ENCODE measurements at places on chromosomes 3 and 15.

DNA sequence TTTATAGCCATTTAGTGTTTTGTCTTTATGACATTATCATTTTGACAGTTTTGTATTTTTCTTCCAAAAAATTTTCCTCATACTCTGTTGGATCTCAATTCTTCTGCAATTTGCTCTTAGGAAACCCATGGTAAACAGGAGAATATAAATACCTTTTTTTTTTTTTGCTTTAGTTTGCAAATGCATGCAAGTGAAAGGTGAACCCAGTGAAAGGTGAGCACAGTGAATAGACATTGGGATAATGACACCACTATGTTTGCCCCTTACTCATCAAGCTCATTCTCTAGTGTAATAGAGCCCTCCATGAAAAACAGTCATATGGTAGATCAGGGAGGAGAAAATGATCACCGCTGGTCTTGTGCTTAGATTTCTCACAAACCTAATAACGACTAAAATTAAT lies 59.0 kb upstream of the TRPC1 start:
- no peak for DNase-seq

DNA sequence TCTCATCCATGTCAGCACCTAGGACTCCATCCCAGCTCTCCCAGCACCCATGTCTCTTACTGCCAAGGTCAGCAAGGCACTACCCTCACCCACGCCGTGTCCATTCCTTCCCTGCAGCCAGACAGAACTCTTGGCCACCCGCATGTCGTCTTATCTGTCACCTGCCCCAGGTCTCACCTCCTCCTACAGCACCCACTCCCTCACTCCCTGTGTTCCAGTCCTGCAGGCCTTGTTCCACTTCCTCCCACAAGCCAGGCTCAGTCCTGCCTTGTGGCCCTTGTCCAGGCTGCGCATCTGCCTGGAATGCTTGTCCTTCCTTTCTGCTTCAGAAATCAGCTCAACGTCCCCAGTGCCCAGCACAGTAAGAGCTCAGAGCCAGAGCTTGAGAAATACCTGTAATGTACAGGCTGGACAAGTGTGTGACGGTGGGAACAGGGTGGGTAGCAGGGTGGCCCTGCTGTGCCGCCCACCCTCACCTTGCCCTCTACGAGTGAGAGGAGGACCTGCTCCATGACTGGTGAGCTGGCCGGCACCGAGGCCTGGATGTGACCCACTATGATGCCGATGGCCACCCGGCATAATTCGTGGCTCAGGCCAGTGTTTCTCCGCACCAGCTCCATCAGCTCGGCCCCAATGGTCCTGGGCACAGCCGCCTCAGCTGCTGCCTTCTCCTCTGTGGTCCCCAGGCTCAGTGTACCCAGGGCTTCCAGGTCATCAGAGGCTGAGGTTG lies 4.7 kb downstream of the NCKIPSD start:
- no peak for DNase-seq

DNA sequence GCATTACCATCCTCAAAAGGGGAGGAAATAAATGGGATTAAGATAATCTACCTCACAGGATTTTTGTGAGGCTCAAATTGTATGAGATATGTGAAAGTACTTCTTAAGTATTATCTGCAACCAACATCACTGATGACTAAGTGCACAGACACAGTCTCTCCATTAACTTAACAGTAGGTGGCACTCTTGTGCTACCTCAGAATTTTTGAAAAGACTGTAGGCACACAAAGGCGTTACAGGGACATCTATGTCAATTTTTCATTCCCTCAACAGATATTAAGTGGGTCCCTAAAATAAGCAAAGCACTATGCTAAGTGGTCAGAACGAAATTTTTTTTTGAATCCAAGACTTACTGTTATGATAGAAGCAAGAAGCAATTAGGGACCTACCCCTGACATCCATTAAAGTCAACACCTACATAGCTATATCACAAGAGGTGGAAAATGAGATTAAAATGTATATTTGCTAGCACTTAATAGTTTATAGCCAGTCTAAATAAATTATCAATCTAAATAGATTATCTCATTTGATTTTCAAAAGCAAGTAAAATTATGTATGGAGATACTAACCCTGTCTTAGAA lies 52.9 kb downstream of the RYK start:
- DNase-seq: no peak

- DNase-seq: no peak
Observed at GRCh38 chr3:45261333-45262110, 35.4 kb upstream of the TMEM158 start.

- DNase-seq: no peak
Observed at GRCh38 chr3:151305060-151305774, 11.4 kb downstream of the GPR87 start.

DNA sequence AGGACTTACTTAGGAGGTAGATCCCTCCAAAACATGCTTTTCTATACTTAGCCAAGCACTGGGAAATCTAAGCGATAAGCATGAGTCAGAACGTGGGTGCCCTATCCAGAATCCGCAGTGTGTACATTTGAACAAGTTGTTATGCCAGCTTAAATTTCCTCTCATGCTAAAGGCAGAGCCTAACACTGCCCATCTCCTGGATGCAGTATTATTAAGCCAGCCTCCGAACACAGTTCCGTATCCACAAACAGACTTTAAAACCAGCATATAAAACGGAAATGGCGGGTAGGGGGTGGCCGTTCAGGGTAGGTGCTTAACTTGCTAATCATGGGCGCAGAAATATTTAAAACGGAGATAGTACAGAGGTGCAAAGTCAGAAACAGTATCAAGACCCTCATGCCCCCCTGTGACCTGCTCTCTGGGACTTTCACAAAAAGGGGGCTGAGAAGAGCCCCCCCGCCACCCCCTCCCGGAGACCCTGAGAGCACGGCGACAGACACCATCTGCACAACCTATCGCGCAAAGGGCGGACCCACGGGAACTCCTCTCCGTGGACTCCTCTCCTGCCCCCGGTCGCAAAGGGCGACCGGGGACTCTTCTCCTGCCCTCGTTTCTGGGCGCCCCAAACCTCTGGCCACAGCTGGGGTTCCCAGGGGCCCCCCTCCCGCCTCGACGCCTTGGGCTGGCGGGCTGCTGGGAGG lies 889 bp upstream of the LRRIQ4 start:
- no peak for DNase-seq

DNA sequence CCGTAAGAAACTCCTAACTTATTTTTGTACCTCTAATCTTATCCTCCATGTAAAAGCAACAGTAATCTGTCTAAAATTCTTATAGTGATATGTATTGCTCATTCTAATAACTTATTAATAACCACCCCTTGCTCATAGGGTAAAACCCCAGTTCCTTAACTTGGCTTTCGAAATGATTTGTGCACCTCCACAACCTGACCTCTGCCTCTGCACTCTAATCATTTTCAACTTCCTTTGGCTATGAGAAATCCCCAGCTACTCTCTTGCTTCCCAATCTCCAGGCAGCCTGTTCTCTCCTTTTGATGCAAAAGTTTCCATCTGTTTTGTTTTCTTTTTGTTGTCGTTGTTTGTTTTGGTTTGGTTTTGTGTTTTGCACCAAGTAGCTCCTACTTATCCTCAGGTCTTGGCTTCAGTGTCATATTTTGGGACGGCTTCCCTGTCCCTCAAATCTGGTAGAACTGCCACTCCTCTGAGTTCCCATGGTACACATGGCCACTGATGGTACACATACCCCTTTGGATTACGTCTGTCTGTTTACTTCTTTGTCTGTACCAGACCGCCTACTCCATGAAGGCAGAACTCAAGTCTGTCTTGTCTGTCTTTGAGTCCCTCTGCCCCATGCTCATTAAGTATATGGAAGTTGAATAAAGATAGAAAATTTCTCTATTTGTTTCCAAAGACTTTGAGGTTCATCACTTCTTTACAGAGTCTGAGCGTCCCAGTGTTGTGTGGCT lies 105.6 kb upstream of the TGFBR2 start:
- DNase-seq: no peak

Measured in CD4-positive, alpha-beta T cell treated with Interferon gamma for 1 hour (primary cell).